ENCODE measurements at places on chromosomes 3 and 15.
A peak's percentile ranks its signal among the peaks of the same experiment; 100 is the strongest.

DNA sequence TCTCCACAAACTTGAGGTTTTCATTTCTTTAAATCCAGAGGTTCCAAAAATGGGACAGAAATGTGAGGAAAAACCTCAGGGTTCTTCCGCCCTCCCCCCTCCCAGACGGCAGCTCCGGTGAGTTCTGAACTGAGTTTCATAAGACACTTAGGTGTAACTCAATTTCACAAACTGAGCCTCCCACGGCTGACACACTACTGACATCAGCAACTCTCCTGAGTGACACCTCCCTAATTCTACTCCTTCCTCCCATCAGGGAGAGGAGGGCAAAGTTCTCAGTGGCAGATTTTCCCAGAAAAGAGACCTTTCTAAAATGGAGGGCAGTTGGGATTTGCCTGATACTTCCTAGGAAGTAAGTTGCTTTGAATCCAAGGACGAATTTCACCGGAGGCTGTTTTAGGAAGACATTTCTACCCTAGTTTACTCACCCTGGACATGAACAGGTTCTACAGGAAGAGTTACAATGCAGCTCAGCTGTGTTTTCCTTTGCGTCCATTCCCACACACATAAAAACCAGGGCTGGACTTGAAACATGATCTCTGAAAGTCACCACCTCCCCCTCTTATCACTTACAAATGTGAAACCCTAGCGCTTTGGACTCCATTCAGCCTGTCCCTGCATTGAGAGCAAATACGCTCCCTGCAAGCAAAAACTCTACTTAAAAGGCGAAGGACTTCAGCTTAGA is 78.1 kb upstream of the LMOD3 start:
- DNase-seq, result peak; percentile 42

DNA sequence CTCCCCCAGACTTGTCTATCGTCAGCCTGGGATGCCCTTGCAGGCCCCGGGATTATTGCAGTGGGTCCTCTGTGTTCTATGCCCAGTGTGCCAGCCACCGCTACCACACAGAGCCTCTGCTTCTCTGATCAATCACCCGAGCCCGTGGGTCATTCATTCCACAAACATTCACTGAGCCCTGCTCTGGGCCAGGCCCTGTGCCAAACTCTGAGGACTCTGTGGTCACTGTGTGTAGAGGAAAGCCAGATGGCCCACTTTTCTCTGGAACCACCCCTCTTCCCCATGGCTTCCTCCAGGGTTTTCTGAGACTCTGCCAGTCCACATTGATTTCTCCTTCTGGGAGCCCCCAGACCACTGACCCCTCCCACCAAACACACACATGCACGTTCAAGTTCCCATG is 55.5 kb downstream of the BSN start:
- no peak for DNase-seq

GRCh38 chr15:79002581-79002980 is 57.7 kb upstream of the CTSH start:
- peak; percentile 16 for DNase-seq

GRCh38 chr3:73548436-73548835 is 76.3 kb downstream of the PDZRN3 start:
- DNase-seq, result no peak

- no peak for DNase-seq
Observed at GRCh38 chr3:132222868-132223538, 94.2 kb upstream of the ACP3 start.

DNA sequence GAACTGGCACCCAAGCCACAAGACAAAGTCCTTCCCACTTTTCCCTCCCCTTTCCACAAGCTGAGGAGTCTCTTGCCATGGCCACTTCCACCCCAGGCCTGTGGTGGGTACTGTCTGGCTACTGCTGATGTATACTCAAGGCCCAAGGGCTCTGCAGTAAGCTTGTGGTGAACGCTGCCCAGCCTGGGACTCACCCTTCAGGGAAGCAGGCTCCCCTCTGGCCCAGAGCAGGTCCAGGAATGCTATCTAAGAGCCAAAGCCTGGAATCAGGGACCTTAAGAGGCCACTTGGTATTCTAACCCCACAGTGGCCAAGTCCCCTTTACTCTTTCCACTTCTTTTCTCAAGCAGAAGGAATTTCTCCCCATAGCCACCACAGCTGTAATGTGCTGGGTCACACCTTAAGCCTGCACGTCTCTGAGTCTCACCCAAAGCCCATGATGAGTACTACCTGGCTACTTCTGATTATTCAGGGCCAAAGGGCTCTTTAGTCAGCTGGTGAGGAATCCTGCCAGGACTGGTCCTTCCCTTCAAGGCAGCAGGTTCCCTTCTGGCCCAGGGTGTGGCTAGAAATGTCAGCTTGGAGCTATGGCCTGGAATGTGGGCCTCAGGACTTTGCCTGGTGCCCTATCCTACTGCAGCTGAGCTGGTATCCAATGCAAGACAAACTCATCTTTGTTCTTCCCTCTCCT is 4.0 kb downstream of the PATL2 start:
- DNase-seq, result no peak

DNA sequence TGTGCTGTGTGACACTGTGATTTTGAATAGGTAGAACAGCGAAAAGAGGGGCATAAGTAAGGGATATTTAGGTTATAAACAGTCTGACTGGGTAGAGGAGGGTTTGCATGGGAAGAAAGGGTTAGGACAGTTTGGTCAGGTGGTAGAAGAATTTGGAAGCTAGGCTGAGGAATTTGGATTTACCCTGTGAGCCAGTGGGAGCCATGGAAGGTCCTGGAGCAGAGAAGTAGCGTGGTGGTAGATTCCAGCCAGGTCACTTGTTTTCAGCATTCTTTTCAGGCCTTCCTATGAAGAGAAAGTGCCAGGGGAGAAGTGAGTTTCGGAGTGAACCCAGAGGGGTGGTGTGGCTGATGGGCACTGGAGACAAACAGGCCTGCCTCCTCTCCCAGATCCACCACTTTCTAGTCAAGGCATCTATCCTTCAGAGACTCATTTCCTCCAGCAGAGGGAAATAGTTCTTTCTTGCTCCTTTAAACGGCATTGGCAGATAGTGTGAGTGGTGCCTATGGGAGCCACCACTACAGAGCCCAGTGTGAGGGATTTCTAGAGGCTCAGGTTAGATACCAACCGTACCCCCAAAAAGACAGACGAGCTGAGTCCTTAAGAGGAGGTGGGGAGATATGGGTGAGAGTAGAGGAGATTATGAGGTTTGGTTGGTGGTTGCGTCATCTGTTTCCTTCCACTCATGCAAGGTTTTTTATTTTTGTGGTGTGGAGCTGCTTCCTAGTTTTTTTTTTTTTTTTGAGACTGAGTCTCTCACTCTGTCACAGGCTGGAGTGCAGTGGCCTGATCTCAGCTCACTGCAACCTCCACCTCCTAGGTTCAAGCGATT is 21.2 kb downstream of the PXK start:
- no peak for DNase-seq

DNA sequence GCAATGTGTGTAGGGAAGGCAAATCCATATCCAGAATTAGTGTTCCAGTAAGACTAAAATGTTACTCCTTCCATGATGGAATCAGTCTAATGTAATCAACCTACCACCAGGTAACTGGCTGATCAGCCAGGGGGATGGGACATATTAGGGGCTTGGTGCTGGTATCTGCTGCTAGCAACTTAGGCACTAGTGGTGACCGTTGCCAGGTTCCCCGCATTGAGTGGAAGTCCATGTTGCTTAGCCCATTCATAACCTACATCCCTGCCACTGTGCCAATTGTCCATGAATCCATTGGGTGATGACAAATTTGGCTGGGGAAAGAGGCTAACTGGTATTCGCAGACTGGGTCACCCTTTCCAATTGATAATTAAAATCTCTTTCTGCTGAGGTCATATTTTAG is 212.2 kb upstream of the ROBO1 start:
- DNase-seq, result no peak

DNA sequence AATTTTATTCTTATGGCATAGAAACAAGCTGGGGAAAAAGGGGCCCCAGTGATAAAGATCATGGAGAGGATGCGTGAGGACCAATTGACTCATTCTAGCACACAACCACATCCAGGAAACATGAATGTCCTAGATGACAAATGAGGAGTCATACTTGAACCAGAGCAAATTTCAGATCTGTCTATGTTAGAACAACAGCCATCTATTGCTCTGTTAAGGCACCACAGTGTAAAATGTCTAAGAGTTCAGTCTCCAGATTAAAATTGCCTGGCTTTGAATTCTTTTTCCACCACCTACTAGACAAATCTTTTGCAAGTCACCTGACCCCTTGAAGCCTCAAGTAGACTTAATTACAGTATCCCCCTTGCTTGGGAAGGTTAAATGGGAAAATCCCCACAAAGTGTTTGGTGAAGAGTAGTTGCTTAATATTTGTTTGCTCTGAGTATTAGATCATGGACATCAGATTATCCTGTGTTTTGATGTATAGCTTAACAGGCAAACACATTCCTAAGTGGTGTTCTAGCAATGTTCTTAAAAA is 258.7 kb upstream of the TGFBR2 start:
- DNase-seq, result peak; percentile 40

DNA sequence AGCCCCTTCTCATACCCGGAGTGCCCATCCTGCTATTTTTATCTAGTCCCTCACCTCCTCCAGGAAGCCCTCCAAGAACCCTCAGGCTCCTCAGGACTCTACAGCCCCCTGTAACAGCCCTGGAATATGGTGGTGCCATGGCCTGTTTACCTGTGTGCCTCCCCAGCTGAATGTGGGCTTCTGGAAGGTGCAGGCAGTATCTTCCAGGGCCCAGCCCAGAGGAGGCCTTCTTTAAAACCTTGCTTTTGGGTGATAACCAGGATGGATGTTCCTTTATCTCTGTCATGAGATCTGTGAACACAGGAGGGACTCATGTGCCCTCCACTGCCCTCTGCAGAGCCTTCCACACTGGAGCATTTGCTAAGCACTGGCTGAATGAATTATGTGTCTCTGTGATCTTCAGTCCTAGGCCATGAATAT is 36.7 kb upstream of the MRPS22 start:
- DNase-seq, result no peak

GRCh38 chr3:172680684-172681083 is 30.2 kb downstream of the NCEH1 start:
- no peak for DNase-seq

Data from urothelium cell line (cell line).